Activated T-helper 1 cell treated with anti-CD3 and anti-CD28 coated beads, Interleukin-12 subunit alpha, Interleukin-12 subunit beta, Interleukin-2, Interleukin-4 antibody, amounts not matched to agents 30 ng/mL and 10 ng/mL and 1 ng/mL, durations not matched to agents 14 hours and 24 hours and 36 hours (primary cell): ENCODE measurements at places on chromosomes 4 and X.

DNA sequence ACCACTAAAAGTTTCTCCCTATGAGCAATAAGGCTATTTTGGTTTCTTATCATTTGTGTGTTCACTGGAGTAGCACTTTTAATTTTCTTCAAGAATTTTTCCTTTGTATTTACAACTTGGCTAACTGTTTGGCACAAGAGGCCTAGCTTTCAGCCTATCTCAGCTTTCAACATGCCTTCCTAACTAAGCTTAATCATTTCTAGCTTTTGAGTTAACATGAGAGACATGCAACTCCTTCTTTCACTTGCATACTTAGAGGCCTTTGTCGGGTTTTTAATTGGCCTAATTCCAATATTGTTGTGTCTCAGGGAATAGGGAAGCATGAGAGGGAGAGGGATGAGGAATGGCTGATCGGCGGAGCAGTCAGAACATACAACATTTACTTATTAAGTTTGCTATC, 349.8 kb downstream of the OPHN1 start:
- no peak for DNase-seq

GRCh38 chr4:75495476-75495875, 18.7 kb downstream of the RCHY1 start:
- no peak for DNase-seq

GRCh38 chr4:101419336-101420135, 72.2 kb upstream of the PPP3CA start:
- DNase-seq = no peak

- DNase-seq = no peak
These were observed 19.7 kb upstream of the SPON2 start for GRCh38 chr4:1192091-1192492.

DNA sequence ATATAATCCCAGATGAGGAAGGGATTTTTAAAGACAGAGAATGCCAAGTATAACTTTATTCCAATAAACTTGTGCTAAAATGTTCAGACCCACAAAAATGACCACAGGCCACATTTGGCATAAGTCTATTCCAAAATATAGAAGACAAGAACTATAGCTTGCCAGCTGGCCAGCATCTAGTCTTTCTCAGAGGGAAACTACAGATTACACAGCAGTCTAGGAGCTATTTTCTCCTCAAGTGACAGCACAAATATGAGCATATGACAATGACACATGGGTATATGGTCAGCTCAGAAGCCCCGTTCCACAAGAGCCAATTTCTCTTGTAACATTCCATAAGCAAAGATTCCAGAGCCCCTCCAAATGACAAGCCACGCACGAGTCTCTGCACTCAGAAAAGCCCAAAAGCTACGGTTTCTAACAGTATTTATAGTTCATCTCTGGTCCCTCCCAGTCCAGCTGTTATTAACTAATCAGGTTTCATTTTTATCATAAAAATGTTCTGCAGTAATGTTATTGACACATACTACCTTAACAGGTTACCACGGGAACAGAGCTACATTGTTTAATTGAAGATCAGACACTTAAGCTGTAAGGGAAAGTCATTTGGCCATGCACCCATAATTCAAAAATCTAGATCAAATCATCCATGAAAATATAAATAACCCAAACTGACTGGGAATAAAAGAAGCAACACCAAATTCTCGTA, 70.3 kb downstream of the RAB28 start:
- DNase-seq = no peak

GRCh38 chrX:45980726-45981125, 564.5 kb downstream of the ZNF674 start:
- no peak for DNase-seq

- no peak for DNase-seq
These were observed 2.5 kb upstream of the PLP1 start for GRCh38 chrX:103774070-103774642.

DNA sequence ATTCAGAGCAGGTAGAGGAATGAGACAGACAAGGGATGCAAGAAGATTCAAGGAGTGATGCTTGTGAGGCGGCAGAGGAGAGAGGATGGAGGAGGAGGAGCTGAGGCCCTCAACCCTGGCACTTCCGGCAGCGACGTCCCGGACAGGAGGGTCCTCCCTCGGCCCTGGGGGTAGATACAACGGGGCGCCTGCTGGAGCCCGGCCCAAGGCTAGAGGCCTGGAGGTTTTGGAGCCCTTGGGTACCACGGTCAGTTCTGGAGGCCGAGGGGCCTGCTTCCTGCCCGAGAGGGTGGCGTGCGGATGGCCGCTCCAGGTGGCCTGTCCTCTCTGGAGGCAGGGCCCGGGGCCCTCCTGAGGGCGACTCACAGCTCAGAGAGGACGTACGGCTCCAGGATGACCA, 13.5 kb downstream of the SSR4 start:
- DNase-seq = no peak

GRCh38 chrX:39440799-39441284, 639.6 kb downstream of the MID1IP1 start:
- DNase-seq = no peak

- DNase-seq = no peak
These were observed 2.7 kb downstream of the AFAP1 start for GRCh38 chr4:7937006-7937405.

DNA sequence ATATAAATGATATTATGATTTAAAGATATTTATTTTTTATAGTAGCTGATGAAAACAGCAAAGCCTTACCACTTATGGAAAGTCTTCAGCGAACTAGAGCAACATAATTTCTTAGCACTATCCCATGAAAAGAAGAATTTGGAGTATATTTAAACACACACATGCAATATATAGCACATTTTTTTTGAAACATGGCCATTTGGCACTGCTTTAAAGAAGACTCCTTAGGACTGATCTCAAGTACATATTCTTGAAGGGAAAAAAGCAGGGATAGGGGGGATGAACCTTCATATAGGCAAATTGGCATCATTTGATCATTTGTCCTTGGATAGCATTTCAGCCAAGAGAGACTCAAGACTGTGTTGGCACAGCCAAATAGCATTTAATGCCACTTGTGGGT, 193.3 kb downstream of the ANKRD50 start:
- DNase-seq = no peak

- no peak for DNase-seq
These were observed 213.2 kb downstream of the KDR start for GRCh38 chr4:54912155-54912554.

- no peak for DNase-seq
These were observed 184.2 kb upstream of the CTSO start for GRCh38 chr4:156137679-156138473.

GRCh38 chr4:39855909-39856512, 121.7 kb downstream of the PDS5A start:
- DNase-seq = no peak

- no peak for DNase-seq
These were observed 23.5 kb upstream of the PAPSS1 start for GRCh38 chr4:107743532-107743931.
